AG10803 (cell line): ENCODE measurements at places on chromosomes 16 and 17.

DNA sequence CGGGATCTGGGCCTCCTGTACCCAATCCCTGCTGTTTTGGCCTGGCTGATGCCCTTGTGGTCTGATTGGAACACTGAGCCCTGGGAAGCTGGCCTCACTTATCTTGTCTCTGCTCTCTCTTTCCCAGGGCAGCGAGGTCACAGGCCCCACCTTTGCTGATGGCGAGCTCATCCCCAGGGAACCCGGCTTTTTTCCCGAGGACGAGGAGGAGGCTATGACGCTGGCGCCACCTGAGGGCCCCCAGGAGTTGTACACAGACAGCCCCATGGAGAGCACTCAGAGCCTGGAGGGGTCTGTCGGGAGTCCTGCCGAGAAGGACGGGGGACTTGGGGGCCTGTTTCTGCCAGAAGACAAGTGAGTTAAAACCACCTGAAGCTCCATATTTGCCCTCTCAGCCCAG lies 126.0 kb downstream of the RAB11FIP4 start:
- DNase-seq, result no peak

- DNase-seq, result no peak
Measured at GRCh38 chr17:39138431-39139160, 12.8 kb downstream of the PLXDC1 start.

- no peak for DNase-seq
Measured at GRCh38 chr17:76722279-76722678, 4.1 kb downstream of the JMJD6 start.

GRCh38 chr17:42311240-42312034 lies 23.1 kb downstream of the STAT5A start:
- peak; percentile 93 for DNase-seq

- no peak for DNase-seq
Measured at GRCh38 chr16:34802848-34803599, 1343.6 kb downstream of the TP53TG3F start.

GRCh38 chr17:72565006-72565405 lies 444.2 kb downstream of the SOX9 start:
- DNase-seq, result no peak

DNA sequence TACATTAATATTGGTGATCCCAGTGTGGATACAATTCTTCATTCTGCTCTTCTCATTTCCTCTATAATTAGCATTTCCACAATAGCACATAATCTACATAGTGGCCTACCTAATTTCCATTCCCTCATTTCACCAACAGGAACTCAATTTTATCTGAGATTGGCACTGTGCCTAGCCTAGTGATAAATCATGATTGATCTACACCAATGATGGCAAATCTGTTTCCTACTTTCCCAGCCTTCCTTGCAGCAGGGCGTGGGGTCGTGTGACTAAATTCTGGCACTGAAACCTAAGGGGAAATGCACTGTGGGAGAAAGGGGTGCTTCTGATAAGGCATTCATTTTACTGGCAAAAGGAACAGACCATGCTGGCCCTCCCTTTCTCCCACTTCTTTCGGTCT lies 66.6 kb upstream of the TOM1L1 start:
- no peak for DNase-seq

DNA sequence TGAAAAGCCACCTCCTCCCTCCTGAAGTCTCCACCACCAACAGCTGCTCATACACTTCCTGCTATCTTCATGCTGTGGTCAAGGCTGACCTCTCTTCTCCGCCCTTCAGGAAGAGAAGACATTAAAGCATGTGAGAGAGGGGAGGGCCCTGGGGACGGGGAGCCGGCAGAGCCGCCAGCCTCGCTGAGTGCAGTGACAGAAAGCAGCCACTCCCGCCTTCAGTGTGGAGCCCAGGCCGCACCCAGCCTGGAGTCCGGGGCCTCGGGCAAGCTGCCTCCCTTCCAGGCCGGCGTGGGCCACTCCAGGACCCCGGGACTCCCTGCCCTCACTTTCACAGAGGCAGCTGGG lies 94.7 kb upstream of the TNRC6C start:
- peak; percentile 19 for DNase-seq

GRCh38 chr17:78876094-78876597 lies 26.9 kb downstream of the CEP295NL start:
- no peak for DNase-seq

DNA sequence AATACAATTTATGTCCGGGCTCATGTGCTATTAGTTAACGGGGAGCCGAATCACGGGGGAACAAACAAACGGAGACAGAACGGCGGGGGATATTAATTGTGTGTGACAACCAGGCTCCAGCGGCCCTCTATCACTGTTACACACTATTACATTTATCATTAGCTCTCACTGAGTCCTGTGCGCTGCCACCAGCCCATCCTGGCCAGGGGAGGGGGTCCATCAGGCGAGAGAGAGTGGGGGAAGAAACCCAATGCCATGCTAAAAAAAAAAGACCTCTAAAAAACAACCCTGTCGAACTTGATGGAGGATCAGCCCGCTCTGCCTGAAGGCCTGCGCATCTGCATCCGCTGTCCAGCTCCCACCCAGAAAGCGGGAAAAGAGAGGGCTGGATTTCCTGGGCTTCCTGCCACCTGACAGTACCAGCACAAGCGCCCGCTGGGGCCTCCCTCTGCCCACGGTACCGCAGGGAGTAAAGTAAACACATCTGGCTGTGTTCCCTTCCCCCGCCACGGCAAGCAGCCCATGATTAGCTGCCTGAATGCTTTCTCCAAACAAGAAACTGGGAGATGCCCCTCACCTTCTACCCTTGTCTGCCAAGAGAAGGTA lies 41.7 kb downstream of the PIPOX start:
- DNase-seq, result no peak

DNA sequence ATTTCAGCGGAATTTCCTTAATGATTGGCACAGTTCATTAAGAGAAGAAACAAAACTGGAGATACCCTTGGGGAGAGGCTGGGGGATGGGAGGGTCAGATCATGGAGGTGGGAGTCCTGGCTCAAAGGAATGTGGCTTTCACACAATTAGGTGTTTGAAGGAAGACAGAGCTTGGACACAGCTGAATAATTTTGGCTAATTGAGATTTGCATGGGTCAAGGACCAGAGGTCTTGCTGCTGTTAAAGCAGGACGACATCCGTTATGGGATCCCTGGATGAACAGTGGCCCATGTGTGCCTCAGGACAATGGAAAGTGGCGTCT lies 160.3 kb downstream of the HS3ST3B1 start:
- DNase-seq, result no peak

GRCh38 chr16:48542020-48542473 lies 67.9 kb downstream of the N4BP1 start:
- DNase-seq, result peak; percentile 71

GRCh38 chr17:2213291-2213960 lies 90.2 kb downstream of the SMG6 start:
- peak; percentile 94 for DNase-seq

- peak; percentile 86 for DNase-seq
Measured at GRCh38 chr16:20866145-20866772, 33.9 kb downstream of the DCUN1D3 start.

DNA sequence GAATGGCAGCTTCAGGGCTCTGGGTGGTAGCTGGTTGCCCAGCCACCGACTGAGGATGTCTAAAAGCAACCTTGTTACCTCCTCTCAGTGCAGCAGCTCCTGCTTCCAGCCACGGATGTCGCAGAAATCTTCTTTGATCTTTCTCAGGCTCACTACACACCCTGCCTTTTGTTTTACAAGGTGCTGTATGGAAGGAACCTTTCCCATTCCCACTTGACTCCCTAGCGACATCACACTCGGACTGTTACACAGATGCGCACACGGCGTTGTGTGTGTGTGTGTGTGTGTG lies 135.8 kb upstream of the CPHXL start:
- no peak for DNase-seq

DNA sequence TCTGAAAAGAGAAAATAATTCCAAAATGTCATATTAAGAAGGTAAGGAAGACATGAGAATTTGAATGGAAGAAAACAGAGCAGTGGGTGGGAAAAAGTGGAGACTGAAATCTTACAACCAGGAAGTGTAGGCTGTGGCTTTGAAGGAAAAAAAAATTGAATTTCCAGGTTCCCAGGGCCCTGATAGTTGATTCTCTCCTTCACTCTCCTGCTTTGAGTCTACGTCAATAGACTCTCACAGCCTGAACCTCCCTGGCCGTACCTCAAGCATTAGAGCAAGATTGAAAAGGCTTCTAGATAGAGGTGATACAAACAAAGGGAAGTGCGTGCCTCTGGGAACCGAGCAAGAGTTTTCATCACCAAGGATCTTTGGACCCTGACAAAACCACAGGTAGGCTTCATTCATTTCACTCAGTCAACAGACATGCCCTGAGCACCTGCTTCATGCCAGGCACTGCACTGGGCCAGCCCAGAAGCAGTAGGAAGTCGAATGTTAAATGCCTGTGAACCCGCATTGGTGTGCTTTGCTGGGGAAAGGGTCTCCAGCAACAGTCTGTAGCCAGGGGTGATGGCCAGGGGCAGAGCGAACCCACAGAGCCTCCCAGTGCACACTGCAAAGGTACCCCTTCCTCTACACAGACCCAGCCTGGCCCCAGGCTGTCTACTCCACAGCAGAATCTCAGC lies 163.9 kb downstream of the SLC39A11 start:
- no peak for DNase-seq

DNA sequence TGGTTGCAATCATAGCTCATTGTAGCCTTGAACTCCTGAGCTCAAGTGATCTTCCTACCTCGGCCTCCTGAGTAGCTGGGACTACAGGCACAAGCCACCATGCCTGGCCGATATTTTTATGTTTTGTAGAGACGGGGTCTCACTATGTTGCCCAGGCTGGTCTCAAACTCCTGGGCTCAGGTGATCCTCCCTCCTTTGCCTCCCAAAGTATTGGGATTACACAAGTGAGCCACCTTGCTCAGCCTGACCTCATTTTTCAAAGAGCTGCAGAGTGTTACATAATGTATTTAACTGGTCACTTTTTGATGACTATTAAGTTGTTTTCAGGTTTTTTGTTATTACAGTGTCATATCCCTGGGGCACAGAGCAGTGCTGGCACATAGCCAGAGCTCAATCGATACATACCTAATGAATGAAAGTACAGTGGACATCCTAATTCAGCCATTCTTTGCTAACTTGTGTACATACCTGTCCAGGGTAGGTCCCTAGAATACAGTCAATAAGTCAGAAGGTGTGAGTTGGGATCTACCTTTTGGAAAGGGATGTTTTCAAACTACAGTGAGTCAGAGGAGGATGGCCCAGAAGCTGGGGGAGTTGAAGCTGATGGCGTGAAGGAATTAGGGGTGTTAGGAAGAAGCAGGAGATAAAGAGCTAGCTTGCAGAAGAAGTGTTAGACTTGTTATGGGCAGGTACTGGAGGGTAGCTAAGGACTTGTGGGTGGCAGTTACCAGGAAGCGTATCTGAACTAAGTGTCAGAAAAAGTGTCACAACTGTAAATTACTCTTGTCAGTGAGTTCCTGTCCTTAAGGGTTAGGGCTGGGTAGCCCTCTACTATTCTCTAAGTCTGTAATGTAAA lies 20.1 kb upstream of the CYLD start:
- DNase-seq, result no peak

GRCh38 chr16:9125658-9126505 lies 34.4 kb downstream of the HAPSTR1 start:
- no peak for DNase-seq

- no peak for DNase-seq
Measured at GRCh38 chr17:45393411-45393810, 39.3 kb downstream of the ARHGAP27 start.

GRCh38 chr17:37065486-37066321 lies 117.0 kb downstream of the AATF start:
- DNase-seq, result no peak

GRCh38 chr17:10857976-10858375 lies 20.1 kb upstream of the PIRT start:
- DNase-seq, result no peak

DNA sequence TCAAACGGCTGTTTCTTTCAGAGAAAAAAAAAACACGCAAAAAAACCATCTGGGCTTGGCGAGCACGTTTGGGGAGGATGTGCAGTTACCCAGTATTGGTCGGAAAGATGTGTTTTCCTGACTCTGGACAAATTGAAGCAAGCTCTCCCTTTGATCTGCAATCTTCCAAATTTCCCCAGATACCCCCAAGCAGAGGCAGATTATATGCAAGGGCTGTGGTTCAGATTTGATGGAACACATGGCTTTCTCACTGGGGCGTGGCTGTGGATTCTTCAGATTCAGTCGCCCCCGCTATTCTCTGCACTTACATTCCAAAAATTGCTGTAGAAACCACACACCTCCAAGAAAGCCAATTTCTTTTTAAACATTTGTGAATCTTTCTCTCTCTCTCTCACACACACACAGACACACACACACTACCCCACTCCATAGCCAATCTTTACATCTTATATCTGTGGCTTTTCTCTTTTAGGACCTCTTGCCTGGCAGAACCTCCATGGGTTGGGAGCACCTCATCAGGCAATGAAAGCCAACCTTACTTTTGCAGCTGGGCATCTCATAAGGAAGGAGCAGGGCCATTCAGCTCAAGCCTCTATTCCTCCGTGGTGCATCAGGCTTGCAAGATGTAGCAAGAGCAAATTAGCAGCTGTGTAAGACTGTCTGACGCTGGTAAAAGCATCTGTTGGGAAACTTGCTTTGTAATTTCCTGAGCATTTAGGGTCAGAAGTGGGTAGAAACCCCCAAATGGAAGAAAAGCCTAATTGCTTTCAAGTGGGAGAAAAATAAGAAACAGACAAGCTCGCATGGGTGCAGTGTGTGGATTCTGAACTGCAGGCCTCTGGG lies 103.9 kb upstream of the FAM20A start:
- peak; percentile 98 for DNase-seq

GRCh38 chr17:50464121-50464520 lies 4.6 kb downstream of the CHAD start:
- DNase-seq, result no peak

- DNase-seq, result no peak
Measured at GRCh38 chr17:29167393-29168078, 12.7 kb downstream of the MYO18A start.

DNA sequence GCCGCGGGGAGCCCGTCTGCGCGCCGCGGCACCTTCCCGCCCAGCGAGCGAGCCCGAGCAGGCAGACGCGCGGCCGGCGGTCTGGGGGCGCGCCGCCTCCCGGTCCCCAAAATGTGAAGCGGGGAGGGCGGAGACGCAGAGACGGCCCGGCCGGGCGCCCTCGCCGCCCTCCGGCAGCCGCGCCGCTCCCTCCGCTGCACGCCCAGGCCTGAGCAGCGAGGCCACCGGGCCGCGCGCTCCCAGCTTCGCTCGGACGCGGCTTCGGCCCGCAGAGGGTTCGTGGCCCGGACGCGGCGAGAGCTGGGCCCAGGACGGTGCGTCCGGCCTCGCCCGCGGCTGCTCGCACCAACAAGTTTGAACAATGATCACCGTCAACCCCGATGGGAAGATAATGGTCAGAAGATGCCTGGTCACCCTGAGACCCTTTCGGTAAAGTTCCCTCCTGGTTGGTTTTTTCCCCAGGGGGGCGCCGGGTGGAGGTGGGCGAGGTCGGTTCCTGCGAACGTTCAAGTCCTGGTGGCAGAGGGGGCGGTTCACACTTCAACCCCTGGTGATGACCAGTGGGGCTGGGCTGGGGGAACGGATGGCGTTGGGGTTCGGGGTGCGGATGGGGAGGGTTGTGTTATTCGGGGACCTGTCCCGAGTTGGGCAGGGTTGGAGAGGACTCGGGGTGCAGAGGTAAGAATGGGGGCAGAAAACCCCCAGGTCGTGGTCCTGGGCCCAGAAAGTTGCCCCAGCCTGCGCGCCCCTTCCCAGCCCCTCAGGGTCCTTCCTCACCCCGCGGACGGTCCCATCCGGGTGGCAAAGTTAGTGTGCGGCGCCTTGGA lies 678 bp downstream of the MGAT5B start:
- no peak for DNase-seq

GRCh38 chr17:10724546-10725195 lies 5.2 kb downstream of the TMEM220 start:
- DNase-seq, result no peak

GRCh38 chr17:17097763-17098345 lies 55.6 kb downstream of the MPRIP start:
- no peak for DNase-seq

- DNase-seq, result peak; percentile 68
Measured at GRCh38 chr17:72984145-72984925, 108.2 kb downstream of the SLC39A11 start.
